ENCODE measurements at places on chromosomes 12 and 14.

DNA sequence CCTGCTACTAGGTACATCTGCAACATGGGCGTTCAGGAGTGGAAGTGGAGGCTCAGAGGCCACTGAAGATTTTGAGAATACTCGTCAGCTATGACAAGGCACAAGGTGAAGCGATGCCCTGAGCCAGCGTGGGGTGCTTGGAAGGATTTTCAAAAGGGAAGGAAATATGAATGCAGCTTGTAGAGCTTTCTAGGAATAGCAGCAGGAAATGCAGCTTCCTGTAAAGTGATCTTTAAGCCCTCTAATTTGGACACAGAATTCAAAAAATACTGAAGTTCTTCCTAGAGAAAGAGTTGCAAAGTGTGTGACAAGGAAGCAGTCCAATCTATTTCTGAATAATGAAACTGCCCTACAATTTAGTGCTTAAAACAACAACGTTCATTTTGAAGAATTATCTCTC is 13.2 kb upstream of the C1S start:
- no peak for DNase-seq

GRCh38 chr12:79934281-79935020 is 446 bp downstream of the PPP1R12A start:
- DNase-seq, result peak; percentile 58

DNA sequence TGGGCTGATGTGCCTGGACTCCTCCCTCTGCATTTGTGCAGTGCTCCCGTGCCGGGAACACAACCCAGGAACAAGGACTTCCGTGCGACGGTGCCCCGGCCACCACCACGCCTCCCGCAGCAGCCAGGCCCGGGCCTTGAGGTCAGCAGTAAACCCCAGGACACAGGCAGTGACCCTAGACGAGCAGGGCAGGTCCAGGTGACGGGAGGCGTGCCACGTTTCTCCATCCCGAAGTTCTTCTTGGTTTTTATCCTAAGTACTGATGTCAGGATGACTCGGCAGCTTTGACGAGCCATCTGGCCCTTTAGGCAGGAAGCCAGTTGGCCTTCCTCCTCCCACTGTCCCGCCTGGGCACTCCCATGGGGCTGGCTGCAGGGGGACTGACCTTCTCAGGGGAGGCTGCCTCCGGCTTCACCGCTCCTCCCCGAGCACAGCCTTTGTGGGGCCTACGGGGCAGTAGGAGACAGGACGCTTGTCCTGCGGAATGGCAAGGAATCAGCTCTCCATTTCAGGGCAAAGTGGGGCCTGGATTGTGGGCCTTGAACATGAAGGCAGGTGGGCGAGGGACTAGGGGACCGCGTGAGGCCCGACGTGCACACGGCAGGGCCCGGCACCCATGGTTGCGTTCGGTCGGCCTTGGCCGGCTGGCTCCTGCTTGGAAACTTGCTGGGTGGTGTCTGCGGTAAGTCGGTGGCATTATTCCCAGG is 94.1 kb downstream of the FBXL14 start:
- no peak for DNase-seq

- no peak for DNase-seq
Measured at GRCh38 chr14:96889091-96889490, 91.9 kb downstream of the VRK1 start.

GRCh38 chr14:93012951-93013719 is 90.2 kb downstream of the CHGA start:
- DNase-seq, result no peak

GRCh38 chr14:91349481-91350074 is 68.0 kb downstream of the CCDC88C start:
- DNase-seq, result no peak

GRCh38 chr14:97120204-97120603 is 323.0 kb downstream of the VRK1 start:
- no peak for DNase-seq

DNA sequence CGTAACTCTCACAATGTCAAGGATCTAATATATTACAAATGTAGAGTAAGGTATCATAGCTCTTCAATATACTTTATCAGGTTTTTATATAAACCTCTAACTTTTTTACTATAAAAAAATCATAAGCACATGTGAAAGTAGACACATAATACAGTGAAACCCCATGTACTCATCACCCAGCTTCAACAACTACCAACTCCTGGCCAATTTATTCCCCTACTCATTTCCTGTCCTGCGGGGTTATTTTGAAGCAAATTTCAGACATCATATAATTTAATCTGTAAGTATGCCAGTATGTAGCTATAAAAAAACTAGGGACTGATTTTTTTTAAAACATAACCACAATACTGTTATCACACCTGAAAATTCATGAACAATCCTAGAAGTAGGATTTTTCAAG is 47.7 kb downstream of the NOPCHAP1 start:
- no peak for DNase-seq

- DNase-seq, result no peak
Measured at GRCh38 chr12:50678650-50679365, 85.1 kb upstream of the ATF1 start.

DNA sequence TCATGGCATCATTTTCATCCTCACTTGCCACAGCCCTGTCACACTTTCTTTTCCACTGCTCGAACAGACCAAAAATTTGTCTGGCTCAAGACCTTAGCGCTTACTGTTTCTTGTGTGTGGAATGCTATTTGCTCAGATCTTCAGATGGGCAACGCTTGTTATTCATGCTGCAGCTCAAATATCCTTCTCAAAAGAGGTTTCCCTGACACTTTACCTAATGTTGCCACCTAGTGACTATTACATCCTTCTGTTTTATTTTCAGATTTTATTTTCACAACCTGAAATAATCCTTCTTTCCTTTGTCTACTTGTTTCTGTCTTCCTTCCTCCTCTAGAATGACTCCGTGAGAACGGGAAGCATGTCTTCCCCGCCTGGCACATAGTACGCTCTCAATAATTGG is 5.6 kb downstream of the FBXO33 start:
- peak; percentile 49 for DNase-seq

DNA sequence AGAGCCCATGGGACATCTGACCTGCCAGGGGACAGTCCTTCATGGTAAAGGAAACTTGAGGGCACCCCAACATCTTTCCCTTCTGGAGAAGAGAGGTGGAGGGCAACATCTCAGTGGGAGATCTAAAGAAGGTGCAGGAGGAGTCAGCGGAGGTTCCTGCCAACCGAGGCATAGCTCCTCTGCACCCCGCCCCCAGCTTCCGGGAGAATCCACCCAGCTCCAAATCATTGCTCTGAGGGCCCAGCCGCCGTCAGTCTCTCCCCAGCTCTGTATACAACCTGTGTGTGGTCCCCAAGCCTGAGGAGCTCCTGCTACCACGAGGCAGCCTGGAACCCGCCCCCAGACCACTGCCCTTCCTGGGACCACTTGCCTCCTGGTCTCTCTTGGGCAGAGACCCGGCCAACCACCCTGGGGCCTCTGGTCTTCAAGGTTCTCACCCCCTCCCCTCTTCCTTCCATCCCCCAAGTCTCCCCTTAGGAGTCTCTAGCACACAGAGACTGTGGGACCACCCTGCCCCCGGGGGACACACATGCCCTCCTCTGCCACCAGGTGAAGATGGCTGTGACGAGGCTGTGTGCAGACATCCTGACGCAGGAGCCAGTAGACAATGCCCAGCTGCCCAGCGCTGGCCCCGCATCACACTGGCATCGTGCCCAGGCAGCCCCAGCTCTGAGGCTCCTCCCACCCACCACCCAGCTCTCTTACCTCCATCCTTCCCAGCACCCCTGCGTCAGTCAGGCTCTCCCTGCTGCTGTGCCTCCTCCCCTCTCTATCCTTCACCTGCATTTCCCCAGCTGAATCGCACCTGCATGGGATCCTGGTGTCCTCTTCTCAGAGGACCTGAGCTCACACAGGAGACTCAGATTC is 13.0 kb upstream of the NUDT14 start:
- peak; percentile 80 for DNase-seq

- no peak for DNase-seq
Measured at GRCh38 chr14:94237983-94238382, 55.1 kb downstream of the SERPINA10 start.

DNA sequence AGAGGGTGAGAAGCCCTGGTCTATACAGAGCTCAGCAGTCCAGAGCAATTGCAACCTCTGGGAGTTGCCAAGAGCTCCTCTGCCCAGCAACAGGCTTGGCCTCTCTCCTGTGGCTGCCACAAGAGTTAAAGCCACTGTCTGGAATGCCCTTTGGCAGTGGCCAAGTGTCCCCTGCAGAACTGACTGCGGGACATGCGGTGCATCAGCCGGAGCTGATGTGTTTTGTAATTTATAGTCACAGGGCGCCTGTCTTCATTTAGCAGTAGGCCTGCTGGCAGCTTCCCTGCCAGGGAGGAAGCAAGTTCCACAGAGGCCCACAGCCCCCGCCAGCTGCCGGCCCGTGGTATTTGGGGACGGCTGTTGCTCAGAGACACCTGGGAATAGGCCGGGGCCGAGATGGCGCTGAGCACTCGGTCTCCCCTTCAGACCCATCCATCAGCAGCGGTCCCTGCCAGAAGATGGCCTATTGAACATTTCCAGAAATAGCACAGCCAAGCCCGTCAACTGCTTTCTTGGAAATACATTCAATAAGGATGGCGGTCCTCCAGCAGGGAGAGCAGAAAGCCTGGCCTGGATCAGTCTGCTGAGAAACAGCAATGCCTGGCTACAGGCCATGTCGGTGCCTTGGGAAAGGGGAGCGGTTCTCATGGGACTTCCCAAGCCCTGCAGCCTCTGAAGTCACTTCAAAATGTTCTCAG is 217.4 kb downstream of the CRADD start:
- no peak for DNase-seq

DNA sequence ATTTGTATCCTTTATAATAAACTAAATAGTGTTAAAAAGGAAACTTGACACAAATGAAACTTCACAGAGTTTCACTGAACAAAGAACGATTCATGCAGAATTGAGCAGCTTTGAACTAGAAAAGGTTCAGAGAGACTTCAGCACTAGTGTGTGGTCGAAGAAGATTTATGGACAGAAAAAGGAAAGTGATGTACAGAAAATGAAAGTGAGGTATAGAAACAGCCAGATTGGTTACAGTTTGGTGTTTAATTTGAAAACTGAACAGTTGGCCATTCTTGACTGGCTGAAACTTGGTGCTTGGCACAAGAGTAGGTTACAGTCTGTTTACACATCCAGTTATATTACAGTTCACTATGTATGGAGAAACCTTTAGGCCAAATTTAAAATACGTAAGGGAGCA is 207.1 kb downstream of the GALC start:
- no peak for DNase-seq

- DNase-seq, result no peak
Measured at GRCh38 chr12:114400925-114401324, 5.0 kb downstream of the TBX5 start.

GRCh38 chr12:5223881-5224280 is 180.2 kb downstream of the KCNA5 start:
- DNase-seq, result no peak

GRCh38 chr12:126993898-126994297 is 1273.1 kb upstream of the TMEM132C start:
- DNase-seq, result no peak

DNA sequence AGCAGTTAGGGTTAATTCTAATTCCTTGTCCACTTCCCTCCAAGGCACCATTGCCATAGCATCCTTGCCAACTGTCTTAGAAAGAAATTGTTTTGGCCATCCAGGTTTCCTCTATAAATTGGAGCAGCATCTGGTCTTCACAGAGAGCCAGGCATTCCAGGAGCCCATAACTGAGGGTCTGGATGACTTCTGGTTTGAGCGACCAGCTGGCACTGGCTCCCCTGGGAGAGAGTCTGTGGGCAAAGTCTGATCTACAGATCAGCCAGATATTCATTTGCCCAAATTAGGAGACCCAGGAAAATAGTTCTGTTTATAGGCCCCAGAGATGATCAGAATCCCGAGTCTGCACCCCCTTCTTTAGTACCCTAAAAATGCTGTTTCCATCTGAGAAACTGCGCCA is 16.0 kb downstream of the VSX2 start:
- DNase-seq, result no peak

DNA sequence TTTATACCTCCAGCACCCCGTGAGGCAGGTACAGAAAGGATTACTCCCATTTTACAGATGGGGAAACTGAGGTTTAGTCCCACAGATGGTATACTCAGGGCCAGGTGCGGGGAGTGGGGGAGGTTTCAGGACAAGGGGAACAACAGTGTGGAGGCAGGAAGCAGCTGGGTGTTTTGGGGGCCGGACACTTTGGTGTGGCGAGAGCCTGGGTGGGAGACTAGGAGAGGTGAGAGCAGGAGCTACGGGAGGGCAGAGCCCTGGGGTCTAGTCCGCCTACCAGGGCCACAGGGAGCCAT is 61.7 kb downstream of the DIO3 start:
- no peak for DNase-seq

DNA sequence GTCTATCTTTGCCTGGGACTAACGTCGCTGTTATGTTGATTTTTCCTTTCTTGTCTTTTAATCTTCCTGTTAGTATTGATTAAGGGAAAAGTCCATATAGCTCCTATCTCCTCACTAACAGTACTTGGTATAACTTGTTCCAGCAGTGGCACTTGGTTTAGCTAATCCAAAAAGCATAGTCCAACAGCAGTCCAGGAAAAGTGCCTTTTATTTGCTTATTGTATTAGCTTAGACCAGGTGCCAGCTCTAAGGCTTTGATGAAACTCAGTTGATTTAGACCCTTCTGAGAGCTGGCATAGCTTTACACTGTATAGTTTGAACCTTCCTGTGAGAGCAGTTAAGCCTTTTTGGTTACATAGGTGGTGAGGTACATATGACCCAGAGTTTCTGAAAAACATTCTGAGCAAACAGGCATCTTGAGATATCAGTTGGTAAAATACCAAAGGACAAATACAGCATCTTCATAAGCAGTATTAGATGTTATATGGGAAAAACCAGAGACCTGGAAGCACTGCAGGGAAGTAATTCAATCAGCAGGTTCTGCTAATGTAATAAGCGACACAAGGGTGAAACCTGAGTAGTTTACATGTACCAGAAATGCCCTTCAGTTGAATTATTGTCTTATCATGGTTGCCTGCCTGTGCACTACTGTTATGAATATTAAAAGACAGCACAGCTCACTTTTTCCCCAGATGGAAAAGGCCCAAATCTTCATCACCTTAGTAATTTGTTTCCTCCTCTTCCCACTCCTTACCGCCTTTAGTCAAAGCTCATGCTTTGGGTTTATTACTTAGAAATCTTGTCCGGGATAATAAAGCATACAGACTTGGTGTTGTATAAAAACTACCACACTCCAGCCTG is 13.0 kb downstream of the PELI2 start:
- DNase-seq, result no peak

- no peak for DNase-seq
Measured at GRCh38 chr14:99264691-99265450, 7.1 kb downstream of the BCL11B start.

DNA sequence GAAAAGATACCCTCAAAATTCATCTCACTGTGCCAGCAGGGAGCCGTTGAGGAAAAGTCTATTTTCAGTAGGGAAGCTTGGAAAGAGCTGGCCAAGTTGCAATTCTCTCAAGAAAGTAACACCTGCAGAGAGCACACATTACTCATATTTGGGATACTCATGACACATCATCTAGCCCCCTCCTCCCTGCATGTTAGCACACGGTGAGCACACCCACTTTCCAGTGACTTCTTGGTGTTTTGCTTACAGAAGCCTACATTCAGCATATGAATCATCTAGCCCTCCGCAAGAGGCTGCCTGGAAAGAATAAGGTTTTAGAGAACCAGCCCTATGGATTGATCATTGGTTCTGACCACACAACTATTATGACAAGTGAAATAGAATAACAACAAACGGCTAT is 124.5 kb downstream of the PTPRO start:
- DNase-seq, result no peak
